NCI-H460 (cell line): ENCODE measurements at places on chromosomes 7 and 10. TPM values are rescaled to one million over a fixed set of nuclear protein-coding genes. Genes with fewer than 3 reads are reported as not detected.

OR6V1 gene
- total RNA-seq = not detected in 2 replicates

- no peak for DNase-seq
These were observed 3.5 kb downstream of the SP8 start for GRCh38 chr7:20783125-20783699.

DNA sequence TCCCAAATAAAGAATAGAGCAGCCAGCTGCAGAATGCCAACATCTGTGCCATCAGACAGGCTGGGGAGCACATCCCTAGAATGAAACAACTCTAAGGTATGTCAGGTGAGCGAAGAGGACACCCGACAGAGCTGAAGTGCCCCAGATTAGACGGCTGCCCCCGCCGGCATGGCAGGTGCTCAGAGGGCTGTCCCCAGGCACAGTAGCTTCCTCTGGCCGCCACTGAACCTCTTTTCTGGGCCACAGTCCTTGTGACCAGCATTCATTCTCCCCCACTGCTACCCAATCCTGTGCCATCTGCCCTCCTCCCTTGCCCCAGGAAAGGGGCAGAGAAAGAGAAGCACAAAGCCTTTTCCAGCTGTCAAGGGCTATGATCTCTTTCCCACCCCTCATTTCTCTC lies 41.7 kb downstream of the RGS10 start:
- DNase-seq = no peak

DNA sequence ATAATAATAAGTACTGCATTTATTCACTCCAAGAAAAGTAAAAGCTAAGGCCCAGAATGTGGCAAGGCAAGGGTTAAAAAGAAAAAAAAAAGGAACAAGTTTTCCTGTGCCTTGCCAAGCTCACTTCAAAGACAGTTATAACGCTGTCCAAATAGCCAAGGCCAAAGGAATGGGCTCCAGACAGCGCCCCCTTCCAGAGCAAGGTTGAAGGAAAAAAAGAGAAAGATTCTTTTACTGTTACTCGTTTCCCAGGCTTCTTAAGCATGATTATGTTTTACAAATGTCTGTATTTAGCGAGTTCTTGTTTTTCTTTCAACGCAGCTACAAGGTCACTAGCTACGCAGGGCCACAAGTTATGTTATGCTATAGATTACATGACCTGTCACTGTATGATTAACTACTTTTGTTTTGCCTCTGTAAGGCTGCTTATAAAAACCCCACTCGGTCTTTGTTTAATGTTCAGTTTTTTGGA lies 9.1 kb upstream of the EIF4H start:
- DNase-seq = no peak

DNA sequence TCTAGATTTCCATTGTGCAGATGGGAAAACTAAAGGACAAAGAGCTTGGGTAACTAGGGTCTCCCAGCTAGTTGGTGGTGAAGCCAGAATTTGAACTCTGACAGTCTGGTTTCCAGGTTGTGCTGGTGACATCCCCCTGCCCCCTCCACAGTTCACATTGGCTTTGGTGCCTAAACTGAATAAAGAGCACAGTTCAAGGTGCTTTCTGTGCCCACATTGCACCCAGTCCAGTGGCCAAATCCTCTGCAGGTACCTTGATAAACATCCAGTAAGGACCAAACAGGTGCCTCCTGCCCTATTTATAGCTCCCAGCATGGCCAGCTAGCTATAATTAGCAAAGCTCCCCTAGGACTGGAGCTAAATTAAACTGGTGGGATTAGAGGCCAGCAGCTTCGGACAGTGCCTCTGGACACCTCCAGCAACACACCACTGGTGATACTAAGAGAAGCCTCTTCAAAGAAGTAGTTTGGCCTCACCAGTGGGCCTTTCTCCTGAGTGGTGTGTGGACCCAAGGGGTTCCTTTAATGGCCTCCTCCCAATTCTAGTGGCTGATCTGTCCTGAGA lies 59.9 kb downstream of the KCNMA1 start:
- DNase-seq = no peak

DNA sequence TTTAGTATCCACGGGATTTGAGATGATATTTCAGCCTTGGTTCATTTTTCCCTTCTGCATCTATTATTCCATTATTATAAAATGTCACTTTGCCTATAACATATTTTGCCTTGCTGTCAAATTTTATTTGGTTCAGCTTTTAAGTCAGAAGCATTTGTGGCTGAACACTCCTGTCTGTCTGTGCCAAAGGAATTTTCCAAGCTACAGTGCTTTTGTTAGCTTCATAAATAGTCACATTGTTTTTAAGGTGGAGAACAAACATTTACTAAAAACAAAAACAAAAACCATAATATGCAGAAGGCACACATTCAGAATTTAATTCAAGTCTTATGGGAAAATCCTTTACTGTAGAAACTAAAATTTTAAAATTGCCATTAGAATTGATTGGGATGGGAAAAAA lies 33.8 kb upstream of the ELMO1 start:
- no peak for DNase-seq

DNA sequence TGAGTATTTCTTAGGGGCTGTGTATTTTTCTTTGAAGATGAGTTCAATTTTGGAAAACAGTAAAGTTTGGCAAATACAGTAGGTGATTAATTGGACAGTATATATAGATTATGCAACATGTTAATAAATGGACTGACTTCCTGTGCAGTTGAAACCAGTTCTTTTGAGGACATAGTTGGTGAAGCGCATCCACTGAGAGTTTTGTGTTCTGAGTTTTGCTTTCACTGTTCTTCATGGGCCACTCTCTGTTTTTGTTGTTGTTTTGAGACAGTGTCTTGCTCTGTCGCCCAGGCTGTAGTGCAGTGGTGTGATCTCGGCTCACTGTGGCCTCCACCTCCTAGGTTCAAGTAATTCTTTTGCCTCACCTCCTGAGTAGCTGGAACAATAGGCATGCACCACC lies 109.0 kb downstream of the SDHAF3 start:
- DNase-seq = no peak

GRCh38 chr10:28293236-28294168 lies 9.4 kb downstream of the MPP7 start:
- DNase-seq = no peak
